ENCODE measurements at places on chromosomes 5 and 9.

- DNase-seq, result no peak
These were observed 194.2 kb downstream of the TENT4A start for GRCh38 chr5:6907320-6907918.

- no peak for DNase-seq
These were observed 5.5 kb downstream of the MRNIP start for GRCh38 chr5:179852993-179853547.

DNA sequence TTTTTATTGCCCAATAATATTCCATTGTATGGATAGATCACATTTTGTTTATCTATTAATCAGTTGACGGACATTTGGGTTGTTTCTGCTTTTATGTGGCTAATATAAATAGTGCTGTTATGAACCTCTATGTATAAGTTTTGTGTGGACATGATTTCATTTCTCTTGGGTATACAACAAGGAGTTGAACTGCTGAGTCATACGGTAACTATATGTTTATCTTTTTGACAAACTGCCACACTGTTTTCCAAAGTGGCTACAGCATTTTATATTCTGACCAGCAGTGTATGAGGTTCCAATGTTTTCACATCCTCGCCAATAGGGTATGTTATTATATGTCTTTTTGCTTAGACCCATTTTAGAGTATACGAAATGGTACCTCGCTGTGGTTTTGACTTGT, 264.3 kb downstream of the RFX3 start:
- DNase-seq, result no peak

DNA sequence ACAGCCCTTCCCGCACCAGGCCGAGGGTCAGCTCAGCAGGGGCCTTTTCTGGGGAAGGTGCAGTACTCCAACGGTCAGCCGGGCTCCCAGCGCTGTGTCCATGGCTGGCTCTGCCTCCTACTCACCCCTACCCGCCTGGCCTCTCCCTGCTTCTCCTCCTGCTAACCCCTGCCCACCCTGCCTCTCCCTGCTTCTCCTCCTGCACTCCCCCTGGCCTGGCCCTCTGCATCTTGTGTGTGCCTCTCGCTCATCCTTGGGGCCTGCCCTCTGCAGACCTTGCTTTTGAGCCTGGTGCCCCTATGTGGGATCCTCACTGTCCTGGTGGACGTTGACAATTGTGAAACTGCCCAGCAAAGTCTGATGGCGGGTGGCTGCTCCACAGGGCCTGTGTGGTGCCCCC, 274.6 kb upstream of the IRX2 start:
- no peak for DNase-seq

- DNase-seq, result no peak
These were observed 3.5 kb upstream of the SMC2 start for GRCh38 chr9:104090578-104090977.

- DNase-seq, result peak; percentile 11
These were observed 8.4 kb upstream of the SPATA31E1 start for GRCh38 chr9:87874304-87874623.

DNA sequence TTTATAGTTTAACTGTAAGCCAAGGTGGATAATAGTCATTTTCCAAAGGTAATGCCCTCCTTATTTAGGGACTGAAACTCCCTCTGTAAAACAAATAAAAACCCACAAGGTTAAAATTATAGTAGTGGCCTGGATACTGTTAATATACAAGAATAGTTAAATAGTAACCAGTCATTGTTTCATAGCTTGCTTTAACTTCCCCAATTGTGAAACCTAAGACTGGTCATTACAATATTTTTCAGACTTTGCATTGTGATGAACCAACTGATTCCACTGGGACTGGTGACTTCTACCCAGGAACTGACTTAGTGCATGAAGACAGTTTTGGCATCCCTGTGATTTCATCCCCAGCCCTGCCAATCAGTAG, 162.6 kb downstream of the SMC2 start:
- DNase-seq, result no peak

DNA sequence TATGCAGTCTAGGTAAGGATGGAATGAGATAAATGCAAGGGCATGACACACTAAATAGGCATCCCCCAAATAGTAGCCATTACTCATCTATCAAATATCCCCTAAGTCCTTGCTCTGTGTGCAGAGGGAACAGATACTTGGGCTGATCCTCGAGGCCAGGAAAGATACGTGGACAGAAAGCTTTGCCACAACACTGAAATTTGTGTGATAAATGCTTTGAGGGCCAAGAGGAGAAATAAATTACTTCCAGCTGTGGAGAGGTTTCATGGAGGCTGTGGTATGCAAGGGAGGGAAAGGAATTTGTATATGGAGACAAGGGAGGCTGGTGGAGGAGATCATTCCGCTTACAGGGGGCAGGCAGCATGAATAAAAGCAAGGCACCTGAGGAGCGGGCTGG, 18.5 kb downstream of the ATOX1 start:
- no peak for DNase-seq

DNA sequence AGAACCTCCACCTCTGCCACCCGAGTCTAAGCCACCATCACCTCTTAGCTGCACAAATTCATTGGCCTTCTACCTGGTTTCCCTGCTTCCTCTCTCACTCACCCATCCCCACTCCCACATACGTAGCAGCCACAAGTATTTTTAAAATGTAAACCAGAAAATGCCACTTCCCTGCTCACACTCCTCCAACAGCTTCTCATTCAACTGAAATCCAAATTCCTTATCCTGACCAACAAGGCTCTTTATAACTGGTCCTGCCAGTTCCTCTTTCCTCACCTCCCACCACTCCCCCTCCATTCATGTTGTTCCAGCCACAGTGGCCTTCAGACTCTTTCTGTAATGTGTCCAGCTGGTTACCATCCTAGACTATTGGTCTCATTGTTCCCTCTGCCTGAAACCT, 25.0 kb upstream of the PALM2AKAP2 start:
- DNase-seq, result no peak

- DNase-seq, result no peak
These were observed at the start of gene OSMR for GRCh38 chr5:38845526-38846378. Gene OSMR, plus strand, starts transcription at chr5:38846012. Its CDS starts 23,033 bp downstream, at chr5:38869045.

DNA sequence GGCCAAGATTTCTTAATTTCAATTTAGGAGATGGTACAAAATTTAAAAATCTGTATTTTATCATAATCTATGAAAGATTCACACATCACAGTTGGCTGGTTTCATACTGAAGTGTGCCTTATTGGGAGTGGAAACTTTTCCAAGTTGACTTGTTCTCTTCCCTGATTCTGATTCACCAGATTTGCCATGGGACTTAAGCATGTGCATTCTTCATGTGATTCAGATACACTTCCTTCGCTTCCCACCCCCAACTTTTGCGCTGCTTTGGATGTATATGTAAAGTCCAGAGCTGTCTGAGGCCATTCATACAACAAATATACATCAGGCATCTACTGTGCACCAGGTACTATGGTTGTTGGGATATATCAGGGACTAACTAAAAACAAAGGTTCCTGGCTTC, 34.4 kb downstream of the CPEB4 start:
- no peak for DNase-seq

GRCh38 chr5:112366987-112367386, 52.1 kb downstream of the EPB41L4A start:
- DNase-seq, result peak; percentile 41

- DNase-seq, result no peak
These were observed 308.4 kb upstream of the MEF2C start for GRCh38 chr5:89191374-89191773.

- DNase-seq, result no peak
These were observed 8.8 kb downstream of the NEUROG1 start for GRCh38 chr5:135526924-135527323.

- no peak for DNase-seq
These were observed 61.1 kb downstream of the EGFLAM start for GRCh38 chr5:38319491-38319890.

GRCh38 chr9:75699017-75699416, 191.5 kb upstream of the PCSK5 start:
- no peak for DNase-seq

DNA sequence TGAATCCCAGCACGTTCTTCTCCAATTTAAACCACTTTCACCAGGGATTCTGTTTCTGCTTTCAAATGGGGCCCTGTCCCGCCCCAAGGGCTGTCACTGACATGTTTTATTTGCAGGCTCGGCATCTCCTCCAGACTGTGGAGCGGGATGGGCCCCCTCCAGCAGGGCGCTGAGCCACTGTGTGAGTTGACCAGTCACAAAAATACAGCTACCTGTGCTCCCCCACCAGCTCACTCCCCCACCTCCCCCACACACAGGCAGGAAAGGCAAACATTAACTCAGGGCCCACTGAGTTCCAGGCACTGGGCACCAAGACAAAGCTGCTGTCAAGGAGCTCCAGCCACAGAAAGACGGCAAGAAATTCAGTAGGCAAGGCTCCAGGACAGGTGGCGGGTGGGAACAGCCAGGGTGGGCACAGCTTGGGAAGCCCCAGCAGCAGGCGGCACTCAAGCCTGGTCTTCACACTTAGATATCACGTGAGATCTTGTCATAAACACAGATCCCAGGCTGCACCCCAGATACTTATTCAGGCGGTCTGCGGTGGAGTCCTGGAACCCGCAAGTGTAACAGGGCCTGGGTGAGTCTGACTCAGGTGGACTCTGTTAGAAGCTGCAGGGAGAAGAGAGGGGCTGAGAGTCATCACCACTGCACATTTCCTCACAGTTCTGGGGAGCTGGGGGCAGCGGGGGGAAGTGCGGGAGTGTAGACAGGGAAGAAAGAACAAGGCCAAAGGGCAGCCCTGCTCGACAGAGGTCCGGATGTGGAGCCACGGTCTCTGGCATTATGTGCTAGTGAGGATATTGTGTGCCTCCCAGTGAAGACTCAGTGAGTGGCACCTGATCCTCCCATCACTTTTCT, 44.7 kb downstream of the OR2V1 start:
- no peak for DNase-seq

DNA sequence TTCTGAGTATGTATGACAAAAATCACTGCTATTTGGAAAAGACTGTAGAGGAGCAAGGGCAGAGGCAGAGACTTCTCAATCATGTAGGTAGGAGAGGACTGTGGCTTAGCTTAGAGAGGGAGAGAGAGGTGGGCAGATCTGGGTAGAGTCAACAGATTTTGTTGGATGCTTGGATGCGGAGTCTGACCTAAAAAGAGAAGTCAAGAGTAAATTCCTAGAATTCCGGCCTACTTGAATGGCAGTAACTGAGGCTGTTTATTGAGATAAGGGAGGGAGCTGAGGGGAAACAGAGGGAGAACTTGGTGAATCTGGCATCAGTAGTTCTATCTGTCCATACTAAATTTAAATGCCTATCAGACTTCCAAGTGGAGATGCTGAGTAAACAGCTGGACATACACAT, 2.4 kb downstream of the TICAM2 start:
- no peak for DNase-seq

- no peak for DNase-seq
These were observed 238.3 kb downstream of the MEF2C start for GRCh38 chr5:88644676-88645075.

Data from HT-29 (cell line).